GM10248 (cell line): ENCODE measurements at places on chromosomes 4 and X.

DNA sequence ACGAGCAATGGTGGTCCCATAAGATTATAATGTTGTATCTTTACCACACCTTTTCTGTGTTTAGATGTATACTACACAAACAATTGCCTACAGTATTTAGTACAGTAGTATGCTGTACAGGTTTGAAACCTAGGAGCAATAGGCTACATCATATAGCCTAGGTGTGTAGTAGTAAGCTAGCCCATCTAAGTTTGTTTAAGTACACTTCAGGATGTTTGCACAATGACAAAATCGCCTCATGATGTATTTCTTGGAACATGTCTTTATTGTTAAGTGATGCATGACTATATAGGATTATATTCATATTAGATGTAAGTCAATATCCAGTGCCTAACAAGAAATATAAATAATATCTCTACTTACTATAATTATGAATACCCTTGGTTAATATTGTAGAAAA is 104.6 kb downstream of the SLC10A6 start:
- DNase-seq, result no peak

GRCh38 chrX:53445977-53446376 is 11.8 kb upstream of the HSD17B10 start:
- DNase-seq, result peak; percentile 44

DNA sequence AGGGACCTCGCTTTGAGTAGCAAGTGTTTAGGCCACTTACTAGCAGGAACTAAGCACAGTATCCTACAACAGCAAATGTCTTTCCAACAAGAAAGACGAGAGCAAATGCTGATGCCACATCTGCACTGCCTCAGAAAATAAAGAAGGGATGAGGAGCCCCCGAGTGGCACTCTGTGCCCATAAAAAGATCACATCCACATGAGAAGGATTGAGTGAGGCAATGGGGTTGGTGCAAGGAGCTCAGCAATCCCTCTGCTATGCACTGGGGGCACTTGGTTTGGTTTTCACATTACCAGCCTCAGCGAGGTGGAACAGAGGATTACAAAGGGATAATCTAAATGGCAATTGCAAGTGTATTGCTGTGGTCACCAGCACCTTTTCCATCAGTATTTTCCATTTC is 252.8 kb upstream of the SLC7A11 start:
- no peak for DNase-seq

- no peak for DNase-seq
Measured at GRCh38 chrX:42694260-42694815, 83.6 kb downstream of the PPP1R2C start.

- no peak for DNase-seq
Measured at GRCh38 chrX:120749141-120749846, 119.4 kb upstream of the C1GALT1C1 start.

GRCh38 chr4:177455561-177455970 is 13.3 kb upstream of the AGA start:
- DNase-seq, result no peak

- DNase-seq, result no peak
Measured at GRCh38 chr4:30996841-30997240, 276.7 kb downstream of the PCDH7 start.

- no peak for DNase-seq
Measured at GRCh38 chrX:118329175-118329574, 16.7 kb upstream of the WDR44 start.

DNA sequence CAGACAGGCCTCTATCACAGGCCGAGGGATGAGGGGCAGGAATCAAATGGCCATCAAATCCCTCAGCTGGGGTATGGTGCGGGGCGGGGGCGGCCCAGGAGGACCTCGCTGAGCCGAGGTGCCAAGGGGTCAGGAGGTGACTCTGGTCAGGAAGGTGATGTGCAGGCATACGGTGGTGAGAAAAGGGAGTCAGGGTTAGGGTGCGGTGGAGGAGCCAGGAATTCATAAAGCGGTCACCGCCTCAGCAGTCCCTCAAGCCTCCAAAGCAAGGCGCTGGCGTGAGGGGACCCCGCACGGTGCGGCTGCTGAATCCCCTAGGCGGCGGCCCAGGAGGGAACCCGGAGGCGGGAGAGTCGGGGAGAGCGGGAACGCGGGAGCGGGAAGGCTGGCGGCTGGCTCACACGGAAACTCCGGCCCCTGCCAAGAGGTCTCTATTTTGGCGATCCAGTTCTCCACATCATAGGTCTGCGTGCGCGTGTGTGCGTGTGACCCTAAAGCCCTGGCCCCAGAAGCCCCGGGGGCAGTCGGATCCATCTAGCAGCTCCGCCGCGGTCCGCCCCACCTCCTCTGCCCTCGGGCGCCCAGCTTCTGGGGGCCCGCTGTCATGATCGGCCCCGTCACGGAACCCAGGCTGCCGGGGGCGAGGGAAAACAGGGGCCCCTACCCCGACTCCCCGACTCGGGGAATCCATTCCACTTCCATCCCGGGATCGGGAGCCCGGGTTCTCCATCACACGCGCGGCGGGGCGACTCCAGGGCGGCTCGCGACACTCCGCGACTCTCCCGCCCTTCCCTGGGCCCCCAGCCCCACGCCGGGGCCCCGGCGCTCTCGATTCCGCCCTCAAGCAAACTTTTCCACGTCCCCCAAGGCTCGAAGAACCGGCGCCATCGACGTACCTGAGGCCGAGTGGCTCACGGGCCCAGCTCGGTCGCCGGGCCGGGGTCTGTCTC is 593 bp downstream of the ELF4 start:
- no peak for DNase-seq
